ENCODE measurements at places on chromosomes 3 and 15. TPM values are rescaled to one million over a fixed set of nuclear protein-coding genes. Genes with fewer than 3 reads are reported as not detected.

MKRN2OS gene
- not detected for total RNA-seq

HGD gene
- total RNA-seq = 4.9 TPM

ISG20 gene
- total RNA-seq = 151 TPM

GOLGA8G gene
- not detected for total RNA-seq

LDHAL6B gene
- not detected for total RNA-seq

SI gene
- total RNA-seq = not detected

LARP6 gene
- not detected for total RNA-seq
